BJ (cell line): ENCODE measurements at places on chromosomes 6 and 20.

- no peak for DNase-seq
Measured at GRCh38 chr6:90610751-90611542, 24.1 kb upstream of the MAP3K7 start.

DNA sequence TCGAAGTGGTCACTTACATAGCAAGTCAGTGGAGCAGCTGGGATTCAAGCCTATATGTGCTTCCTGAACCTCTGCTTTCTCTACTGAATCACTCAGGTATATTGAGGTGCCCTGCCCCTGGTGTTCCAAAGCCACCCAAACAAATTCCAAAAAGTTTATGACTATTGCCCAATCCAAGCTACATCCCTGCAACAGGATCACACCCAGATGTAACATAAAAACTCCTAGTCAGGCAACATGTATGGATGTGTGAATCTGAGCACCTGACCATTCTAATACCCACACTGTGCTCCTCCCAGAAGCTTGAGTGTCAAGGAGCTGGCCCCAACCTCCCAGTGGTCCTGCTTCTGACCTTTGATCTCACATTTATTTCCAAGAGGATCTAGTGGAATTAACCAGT is 39.5 kb upstream of the SIRPA start:
- no peak for DNase-seq

DNA sequence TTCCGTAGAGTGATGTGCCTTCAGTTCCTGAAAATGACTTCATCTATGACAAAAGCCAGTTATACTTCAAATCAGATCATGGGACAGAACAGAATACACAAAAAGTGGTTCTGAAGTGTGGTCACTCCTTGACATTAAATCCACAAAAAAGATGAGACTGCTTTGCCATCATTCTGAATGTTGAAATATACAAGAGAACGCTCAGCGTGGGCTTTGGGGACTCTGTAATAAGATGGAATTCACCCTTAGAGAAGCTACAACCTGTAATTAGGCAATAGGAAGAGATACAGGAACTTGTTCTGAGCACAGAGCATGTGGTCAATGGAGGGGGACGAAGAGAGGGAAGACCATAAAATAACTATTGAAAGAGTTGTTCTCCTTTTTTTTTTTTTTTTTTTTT is 184.3 kb downstream of the CARMIL1 start:
- DNase-seq = no peak

- no peak for DNase-seq
Measured at GRCh38 chr6:31299511-31299910, 27.6 kb upstream of the HLA-C start.

- no peak for DNase-seq
Measured at GRCh38 chr6:3722785-3723184, 28.7 kb downstream of the PXDC1 start.

DNA sequence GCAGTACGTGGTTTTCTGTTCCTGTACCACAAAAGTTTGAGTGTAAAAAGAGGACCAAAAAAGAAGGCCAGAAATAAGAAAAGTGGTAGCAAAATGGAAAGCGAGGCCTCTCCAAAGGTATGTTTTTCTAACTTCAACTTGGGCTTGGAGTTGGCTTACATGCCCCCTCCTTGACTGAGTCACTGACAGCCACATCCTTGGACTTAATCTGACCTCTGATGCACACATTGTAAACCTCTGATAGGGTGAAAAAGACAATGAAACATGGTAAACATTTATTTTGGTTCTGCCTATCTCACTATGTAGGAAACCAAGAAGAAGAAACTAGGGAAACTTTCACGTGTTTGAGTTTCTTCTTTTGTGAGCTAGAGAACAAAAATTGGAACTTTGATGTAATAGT is 503.2 kb upstream of the ID4 start:
- no peak for DNase-seq

GRCh38 chr20:58875541-58876134 is 23.1 kb downstream of the GNAS start:
- no peak for DNase-seq

DNA sequence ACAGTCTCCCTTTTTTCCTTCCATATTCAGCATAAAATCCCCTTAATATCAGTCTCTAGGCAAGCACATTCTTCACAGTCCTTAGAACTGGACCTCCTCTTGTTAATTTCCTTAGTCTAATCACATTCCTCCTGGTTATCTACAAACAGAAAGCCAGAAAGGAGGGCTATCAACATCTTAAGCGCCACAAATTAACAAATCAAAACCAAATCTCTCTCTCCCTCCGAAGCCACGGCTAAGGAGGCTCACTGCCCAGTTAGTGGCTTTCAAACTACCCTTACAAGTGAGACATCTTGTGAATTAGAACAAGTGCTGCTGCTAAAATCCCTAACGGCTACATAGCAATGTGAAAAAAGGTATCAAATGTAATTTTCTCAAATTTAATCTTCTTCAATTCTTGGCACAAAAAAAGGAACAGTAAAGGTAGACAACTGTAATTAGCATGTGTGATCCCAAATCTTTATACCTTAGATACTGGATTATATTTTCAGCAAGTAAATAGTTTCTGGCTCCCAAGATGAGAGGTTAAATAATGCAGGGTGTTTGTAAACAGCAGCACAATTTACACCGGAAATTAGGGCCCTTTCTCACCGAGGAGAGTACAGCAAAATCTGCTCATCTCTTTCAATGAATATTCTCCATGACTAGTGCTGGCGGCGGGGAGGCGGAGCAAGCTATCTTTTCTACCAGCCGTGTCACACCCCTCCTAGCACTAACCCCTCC is 1.4 kb upstream of the TRIM39 start:
- DNase-seq = no peak

DNA sequence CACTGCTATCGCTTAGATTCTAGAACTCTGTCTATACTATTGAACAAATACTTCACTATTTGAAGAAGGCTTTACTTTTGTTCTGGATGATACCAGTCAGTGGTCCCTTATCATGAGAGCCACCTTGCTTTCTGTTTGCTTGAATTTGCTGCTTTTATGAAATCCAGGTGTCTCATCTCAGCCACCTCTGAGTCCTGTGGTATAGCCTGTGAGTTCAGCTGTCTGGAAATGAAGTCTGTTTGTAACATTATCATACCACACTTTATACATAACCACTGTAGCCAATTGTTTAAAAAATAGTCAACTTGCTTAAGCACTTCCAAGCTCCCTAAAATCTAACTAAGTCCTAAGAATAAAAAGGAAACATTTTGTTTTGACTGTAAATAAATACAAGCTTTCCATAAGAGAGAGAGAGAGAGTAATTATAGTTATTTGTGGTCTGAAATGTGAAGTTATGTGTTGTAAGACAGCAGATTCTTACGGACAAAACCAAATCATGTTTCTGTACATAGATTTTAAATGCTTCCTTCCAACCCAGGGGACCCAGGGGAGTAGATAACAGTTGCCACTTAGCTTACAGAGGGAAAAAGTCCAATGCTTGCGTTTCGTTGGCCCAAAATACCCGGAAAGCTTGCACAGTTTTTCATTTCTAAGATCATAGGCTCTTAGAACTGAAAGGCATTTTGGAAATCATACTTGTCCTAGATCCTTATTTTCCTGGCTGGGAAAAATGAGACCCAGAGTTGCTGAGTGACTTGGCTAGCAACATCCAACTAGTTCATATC is 1107.8 kb upstream of the FLRT3 start:
- no peak for DNase-seq

- no peak for DNase-seq
Measured at GRCh38 chr20:46307999-46308257, 370 bp downstream of the CDH22 start.

DNA sequence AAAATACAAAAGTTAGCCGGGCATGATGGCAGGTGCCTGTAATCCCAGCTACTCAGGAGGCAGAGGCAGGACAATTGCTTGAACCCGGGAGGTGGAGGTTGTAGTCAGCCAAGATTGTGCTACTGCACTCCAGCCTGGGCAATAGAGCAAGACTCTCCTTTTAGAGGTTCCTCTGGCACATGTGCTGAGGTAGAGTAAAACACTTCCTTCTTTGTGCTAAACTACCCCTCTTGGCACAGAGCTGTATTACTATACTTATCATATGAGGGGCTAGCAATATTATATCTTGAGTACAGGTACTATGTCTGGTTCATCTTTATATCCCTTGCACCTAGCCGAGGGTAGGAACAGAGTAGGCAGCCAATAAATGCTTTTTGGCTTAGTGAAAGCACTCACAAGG is 40.2 kb upstream of the SAMHD1 start:
- no peak for DNase-seq

DNA sequence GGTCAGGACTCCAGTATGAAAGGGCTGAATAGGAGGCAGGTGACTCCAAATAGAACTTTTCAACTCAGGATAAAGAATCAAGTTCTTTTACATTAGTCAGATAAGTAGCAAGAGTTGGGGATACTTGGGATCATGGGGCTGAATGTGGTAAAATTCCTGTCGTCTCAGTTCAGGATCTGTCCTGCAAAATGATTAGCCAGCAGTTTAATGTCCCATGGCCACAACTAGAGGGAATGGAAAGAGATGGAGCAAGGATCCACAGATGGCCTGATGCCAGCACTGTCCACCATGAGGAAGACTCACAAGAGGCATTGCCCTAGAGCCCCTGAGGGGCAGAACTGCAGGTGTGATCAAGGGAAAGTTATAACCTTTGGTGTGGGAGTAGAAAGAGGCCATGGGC is 2.1 kb downstream of the DEFB121 start:
- no peak for DNase-seq
